Activated B cell treated with CpG ODN at 0.5 μM for 24 hours (primary cell): ENCODE measurements at places on chromosomes 7 and 10.

GRCh38 chr7:98785929-98786571 is 83.8 kb downstream of the TMEM130 start:
- no peak for DNase-seq

DNA sequence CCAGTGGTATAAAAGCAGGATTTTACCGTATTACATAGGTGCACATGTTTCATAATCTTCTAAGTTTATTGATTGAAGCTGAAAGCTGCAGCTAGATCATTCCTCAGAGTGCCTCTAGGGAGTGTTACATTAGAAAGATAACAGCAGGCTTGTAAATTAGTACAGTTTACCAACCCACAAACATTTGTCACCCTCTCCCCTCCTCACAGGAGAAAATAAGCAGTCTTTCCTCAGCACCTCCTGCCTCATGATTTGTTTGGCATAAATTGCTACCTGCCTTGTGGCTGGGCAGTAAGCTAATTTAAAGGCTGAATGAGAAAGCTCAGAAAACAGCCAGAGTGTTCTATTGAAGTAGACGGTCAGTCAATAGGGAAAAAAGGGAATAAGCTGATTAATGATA is 74.2 kb downstream of the NXPH1 start:
- DNase-seq = no peak

- no peak for DNase-seq
These were observed 234.2 kb downstream of the CDK14 start for GRCh38 chr7:90830308-90830707.

DNA sequence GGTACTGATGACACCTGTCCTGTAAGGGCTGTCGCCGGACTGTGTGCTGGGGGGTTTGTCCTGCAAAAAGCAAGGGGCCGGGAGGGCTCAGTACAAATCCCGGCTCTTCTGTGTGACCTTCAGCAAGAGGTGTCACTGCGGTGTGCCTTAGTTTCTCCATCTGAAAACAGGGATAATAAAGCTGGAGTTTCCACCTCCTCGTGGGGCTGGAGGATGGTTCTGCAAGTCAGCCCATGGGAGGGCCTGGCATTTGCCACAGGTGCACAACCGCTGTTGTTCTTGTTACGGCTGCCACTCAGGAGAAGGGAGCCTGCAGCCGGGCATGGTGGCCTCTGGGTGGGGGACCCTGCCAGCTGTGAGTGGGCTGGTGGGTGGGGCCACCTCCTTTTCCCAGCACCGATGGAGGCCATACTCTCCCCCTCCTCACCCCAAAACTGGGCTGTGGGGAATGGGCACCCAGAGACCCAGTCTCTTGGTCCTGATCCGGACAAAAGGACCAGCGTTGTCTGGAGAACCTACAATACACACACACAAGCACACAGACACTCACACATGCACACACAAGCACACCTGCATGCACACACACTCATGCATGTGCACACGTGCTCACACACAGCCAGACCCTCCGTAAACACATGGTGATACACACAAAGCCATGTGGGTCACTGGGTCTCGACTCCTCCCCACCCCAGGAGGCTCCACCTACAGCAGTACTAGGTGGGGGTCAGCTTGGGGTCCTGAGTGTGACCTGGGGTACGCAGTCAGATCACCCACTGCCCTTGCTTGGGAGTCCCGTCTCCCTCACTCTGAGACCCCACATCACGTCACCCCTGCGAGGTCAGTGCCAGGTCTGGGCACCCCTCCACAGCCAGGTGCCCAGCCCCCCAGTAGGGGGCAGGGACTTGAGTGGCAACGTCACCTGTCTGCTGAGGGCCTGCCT is 34.1 kb downstream of the ELFN1 start:
- DNase-seq = no peak

DNA sequence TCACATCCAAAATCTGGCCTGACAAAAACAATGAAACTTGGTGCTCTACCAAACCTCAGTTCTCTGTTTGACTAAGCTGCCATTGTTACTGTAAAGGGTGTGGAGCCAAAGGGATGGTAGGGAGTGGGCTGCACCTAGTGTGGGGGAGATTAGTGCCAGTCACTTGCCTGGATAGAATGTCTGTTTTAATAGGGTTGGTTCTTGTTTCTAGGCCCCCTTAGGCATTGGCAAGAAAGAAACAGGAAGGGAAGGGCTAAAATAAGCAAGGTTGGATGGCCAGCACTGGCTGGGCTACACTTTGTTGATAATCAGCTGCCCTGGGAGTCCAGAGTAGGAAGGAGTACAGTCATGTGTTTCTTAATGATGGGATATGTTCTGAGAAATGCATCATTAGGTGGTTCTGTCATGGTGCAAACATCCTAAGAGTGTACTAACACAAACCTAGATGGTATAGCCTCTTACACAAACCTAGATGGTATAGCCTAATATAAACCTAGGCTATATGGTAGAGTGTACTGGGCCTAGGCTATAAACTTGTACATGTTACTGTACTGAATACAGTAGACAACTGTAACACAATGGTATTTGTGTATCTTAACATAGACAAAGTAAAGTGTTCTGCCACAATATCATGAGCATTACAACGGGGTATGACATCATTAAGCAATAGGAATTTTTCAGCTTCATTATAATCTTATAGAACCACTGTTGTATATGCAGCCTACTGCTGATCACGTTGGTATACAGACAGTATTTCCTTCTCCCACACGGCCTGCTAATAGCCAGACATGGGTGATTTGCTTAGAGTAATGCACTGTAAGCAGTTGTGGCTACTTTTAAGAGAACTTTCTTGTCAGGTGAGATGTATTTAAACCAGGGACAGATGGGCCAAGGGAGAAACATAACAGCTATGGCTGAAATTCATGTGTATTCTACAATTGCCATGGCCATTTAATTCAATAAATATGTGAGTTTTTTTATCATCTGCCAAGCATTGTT is 15.4 kb downstream of the BBIP1 start:
- DNase-seq = no peak

- DNase-seq = no peak
These were observed 199.3 kb upstream of the MDFIC start for GRCh38 chr7:114722562-114722961.

DNA sequence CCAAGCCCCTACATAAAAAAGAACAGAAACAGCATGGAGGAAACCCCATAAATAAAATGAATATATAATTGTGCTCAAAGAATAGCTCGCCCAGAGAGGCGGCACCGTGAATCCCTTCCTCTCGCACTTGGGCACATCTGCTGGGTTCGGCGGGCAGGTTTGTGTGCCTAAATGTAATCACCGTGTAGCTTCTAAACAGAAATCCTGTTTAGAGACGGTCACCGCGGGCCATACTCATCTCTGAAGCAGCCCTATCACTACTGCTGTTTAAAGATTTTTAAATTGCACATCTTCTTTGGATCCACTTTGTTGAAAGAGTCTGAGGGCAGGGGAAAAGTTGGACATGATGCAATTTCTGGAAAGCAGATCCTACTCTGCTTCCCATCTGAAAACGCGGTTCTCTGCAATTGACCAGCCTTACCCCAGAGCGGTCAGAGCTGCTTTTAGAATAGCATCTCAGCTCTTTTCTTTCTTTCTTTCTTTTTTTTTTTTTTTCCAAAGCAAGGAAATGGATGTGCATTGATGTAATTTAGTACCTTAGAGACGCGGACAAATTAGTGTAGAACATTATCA is 6.4 kb downstream of the DRGX start:
- DNase-seq = no peak

- DNase-seq = no peak
These were observed 34.2 kb downstream of the C7orf33 start for GRCh38 chr7:148624735-148625134.

DNA sequence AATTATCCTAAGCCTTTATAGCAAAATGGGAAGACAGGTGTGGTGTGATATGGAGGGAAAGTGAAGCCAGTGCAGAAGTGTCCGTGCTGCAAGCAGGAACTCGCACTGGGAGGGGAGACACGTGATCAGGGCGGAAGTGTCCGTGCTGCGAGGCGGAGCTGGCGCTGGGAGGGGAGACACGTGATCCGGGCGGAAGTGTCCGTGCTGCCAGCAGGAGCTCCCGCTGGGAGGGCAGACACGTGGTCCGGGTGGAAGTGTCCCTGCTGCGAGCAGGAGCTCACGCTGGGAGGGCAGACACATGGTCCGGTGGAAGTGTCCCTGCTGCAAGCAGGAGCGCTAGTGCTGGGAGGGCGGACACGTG is 40.5 kb upstream of the PRKAR1B start:
- DNase-seq = no peak

DNA sequence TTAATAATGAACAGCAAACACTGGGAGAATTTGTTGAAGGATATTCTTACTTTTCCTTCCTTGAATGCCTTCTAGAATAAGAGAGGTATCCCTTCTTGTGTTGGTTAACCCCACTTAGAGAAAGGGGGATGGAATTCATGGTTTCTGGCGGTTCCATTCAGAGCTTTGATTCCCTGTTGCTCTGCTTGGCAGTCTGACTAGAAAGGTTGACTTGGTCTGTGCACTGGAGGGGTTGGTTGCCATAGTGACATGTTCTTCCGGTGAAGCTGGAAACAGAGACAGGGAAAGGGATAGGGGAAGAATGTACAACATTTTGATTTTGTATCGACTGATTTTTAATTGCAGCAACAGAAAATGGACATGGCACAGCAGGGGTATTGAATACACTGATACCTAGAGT is 2.5 kb downstream of the TMEM178B start:
- no peak for DNase-seq

DNA sequence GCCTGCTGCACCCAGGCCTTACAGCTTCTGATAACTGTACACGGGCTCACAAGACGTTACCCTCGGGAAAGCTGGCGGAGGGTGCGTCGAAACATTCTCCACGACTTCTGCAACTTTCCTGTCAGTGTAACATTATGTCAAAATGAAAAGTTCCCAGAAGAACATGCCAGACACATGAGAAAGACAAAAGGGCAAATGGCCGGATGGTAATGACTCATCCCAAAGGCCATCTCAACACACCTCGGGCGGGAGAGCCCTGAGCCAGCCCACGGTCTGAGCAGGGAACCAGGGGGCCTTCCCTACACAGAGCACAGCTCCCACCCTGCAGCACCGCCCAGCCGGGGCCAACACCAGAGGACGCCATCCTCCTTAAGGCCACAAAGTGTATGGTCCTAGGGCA is 118.7 kb downstream of the MAD1L1 start:
- DNase-seq = no peak

GRCh38 chr7:74479961-74480829 is 26.5 kb downstream of the GTF2IRD1 start:
- DNase-seq = peak; percentile 22

DNA sequence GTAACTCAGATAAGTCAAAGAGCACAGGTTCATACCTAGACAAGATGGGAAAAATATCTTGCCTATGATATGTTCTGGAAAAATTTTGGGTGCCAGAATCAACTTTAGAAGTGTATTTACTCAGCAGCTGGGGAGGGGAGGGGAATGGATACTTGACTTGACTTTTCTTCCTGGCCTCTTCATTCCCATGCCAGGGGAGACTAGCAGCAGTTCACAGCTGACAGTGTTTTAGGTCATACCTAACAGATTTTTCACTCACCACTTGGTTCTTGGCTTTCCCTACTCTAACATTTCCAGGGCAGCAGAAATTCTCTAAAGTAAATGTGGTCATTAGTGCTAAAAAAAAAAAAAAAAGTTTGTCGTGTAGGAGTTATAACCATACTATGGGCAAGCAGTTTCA is 46.3 kb downstream of the TAS2R16 start:
- no peak for DNase-seq

DNA sequence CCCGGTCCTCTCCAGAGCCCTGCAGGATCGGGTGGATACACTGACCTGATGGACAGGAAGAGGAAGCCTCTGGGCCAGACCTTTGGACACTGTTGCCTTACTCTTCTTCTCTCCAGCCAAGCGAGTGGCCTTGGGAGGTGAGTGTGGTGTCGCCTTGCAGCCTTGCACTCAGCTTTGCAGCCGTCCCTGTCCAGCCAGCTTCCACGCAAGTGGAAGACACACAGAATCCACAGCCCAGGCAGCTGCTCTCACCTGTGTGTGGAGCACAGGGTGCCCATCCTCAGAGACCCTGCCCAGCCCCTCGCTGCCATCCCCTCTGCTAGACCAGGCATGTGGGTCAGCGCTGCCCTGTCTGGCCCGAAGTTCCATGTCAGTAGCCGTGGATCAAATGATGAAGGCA is 239.1 kb downstream of the EBF3 start:
- no peak for DNase-seq

DNA sequence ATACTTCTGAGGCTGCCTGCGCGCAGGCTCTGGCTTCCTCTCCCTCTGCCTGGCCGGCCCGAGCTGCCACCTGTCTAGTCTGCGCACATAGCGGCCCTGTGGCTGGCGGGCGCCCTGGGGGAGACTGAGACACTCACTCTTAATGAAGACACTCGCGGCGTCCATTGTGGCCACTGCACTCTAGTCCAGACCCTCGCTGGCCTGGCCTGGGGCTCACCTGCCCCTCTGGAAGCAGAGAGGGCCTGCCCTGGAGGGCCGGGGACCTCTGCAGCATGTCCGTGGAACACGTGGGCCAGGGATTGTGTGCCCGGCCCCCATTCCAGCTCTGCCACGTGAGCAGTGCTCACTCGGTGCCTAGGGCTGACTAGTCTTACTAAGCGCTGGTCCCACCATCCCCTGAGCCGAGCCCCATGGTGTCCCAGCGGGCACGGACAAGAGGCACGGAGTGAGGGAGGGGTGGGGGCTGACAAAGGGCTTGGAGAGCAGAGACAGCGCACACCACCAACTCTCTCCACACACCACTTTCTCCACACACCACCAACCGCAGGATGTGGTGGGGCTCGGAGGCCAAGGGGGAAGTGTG is 149.3 kb downstream of the ELFN1 start:
- DNase-seq = no peak

DNA sequence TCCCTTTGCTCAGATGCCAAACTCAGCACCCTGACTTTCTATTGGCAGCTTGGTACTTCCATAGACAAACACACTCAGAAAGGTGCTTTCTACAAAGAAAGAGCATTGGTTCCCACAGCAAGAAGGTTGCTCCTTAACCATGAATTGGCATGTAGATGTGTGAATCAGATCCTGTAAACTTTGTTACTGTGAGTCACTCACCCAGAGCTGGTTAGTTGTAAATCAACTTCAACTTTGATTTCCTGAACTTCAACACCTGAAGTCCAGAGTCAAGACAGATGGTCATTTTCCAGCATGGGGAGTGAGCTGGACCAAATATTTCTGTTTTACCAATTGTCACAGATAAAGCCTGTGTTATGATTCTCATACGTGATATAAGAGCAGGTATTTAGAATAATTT is 797.2 kb downstream of the TNS3 start:
- no peak for DNase-seq

- no peak for DNase-seq
These were observed 160.1 kb downstream of the NEURL1 start for GRCh38 chr10:103653581-103654037.

DNA sequence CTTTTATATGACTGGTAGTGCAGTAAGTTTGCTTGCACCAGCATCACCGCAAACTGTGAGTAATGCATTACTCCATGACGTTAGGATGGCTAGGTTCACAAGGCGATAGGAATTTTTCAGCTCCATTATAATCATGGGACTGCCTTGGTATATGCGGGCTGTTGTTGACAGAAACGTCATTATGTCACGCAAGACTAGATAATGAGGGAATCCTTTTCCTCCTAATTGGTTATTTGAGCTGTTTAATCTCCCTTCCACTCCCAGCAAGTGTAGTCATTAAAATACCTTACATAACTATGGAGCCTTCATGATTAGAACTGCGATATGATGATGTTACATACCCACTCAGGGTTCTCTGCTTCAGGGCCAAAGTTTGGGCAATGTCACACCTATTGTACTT is 17.3 kb downstream of the KLLN start:
- DNase-seq = no peak

- no peak for DNase-seq
These were observed 1.5 kb downstream of the PON1 start for GRCh38 chr7:95322854-95323253.
